Mesothelial cell of epicardium (in vitro differentiated cells): ENCODE measurements at places on chromosomes 5 and 9.

DNA sequence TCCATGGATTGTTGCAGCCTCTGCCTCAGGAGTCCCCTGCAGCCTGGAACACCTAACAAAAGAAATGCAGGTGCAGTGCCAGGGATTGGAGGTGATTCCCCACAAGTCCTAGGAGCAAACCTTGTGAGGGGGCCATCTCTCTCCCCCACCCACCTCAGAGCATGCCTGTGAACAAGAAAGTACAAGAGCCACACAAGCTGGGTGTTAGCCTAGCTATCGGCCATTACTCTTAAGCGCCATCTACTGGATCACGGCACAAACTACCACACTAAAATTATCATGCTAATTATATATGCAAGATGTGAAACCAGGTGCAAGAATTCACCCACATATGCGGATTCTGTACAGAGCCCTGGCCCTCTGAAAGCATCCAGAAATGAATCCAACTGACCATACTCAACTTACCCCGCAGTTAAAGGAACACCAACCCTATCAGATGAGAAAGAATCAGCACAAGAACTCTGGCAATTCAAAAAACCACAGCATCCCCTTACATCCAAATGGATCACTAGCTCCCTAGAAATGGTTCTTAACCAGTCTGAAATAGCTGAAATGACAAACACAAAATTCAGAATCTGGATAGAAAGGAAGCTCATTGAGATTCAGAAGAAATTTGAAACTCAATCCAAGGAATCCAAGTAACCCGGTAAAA, 16.5 kb upstream of the PRSS3 start:
- no peak for DNase-seq

GRCh38 chr5:4081466-4081865, 485.8 kb downstream of the IRX1 start:
- DNase-seq, result no peak

DNA sequence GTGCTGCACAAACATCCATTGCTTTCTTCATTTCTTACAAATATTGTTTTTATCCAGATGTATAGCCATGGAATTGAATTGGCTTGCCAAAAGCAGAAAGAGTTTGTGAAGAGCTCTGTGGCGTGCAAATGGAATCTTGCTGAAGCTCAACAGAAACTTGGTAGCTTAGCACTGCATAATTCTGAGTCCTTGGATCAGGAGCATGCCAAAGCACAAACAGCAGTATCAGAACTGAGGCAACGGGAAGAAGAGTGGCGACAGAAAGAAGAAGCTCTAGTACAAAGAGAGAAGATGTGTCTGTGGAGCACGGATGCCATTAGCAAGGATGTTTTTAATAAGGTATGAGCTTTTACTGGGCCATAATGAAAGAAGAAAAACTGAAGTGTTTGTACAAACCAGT, 5.5 kb downstream of the CDC37L1 start:
- no peak for DNase-seq

DNA sequence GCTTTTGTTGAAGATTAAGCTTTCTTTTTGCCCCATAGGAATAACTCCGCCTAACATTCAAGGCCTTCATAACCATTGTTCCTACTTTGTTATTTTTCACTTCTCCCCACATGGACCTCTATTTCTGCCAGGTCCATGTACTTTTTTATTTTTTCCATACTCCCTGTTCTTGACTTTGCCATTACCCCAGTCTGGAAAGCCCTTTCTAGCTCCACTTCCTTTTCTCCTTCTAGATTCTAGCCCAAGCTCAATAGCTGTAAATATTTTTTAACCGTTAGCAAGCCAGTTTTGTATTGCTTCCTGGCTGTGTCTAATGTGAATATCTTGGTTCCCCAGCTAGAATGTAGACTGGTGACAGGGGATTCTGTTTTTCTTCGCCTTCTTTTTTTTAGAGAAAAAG, 26.1 kb downstream of the NCBP1 start:
- DNase-seq, result no peak

GRCh38 chr9:72805238-72805637, 147.6 kb downstream of the ALDH1A1 start:
- no peak for DNase-seq

- no peak for DNase-seq
Measured at GRCh38 chr5:143086908-143087637, 316.4 kb downstream of the NR3C1 start.

DNA sequence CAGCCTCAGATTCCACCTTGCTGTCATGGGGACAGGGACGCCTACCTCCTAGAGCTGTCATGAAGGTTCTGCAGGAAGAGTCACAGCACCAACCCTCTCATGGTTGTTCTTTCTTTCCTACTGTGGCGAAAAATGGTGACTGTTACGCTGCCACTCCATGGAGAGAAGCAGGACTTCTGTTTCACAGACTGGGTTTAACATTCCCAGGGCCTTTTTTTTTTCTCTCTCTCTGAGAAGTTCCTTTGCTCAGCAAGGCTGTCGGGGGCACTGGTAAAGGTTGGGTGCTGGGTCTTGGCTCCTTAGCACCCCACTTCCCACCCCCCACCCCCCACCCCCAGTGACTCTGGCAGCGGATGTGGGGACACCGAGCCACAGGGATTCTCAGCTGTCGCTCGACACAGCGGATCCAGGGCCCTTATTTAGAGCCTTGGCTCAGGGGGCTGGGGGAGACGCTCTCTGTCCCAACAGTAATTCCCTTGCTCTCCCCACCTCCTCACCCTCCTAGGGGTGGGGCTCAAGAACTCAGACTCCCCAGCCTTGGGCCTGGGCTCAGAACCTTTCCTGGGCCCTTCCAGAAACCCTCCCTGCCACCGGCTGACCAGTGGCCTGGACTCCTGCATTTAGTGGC, 34.4 kb downstream of the DUSP1 start:
- DNase-seq, result no peak

DNA sequence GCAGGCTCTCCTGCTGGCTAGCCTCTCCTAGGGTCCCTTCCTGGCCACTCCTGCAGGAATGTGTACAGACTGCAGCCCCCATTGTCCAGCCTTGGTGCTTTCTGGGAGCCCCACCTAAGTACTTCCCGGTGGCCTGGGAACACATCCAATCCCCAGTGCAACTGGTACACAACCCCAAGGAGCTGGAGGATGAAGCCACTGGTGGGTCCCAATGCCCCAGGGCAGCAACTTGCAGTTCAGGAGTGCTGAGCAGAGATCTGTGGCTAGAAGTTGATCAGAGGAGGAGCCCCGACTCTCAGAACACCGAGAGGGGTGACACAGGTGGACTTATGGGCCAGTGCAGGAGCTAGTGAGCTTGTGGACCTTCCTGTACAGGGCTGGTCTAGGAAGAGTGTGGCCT, 1093.7 kb upstream of the ACO1 start:
- no peak for DNase-seq

- DNase-seq, result no peak
Measured at GRCh38 chr5:149267241-149267973, 4.3 kb upstream of the AFAP1L1 start.

DNA sequence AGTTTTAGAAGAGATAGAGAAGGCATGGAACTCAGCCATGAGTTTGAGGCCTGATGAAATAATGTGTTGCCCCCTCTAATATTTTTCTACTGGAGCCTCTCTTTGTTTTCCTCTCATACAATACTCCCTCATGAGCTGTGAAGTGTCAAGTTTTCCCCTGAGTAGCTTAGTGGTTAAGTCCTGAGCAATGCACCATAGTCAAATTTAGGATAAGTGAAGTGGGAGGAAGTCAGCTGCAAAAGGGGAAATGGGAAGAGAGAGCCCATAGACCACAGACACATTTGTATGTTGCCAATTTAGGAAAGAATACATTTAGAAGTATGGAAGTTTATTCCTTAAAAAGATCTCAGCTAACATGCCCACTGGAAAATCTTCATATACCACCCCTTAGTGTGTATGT, 171.5 kb upstream of the NREP start:
- DNase-seq, result no peak

DNA sequence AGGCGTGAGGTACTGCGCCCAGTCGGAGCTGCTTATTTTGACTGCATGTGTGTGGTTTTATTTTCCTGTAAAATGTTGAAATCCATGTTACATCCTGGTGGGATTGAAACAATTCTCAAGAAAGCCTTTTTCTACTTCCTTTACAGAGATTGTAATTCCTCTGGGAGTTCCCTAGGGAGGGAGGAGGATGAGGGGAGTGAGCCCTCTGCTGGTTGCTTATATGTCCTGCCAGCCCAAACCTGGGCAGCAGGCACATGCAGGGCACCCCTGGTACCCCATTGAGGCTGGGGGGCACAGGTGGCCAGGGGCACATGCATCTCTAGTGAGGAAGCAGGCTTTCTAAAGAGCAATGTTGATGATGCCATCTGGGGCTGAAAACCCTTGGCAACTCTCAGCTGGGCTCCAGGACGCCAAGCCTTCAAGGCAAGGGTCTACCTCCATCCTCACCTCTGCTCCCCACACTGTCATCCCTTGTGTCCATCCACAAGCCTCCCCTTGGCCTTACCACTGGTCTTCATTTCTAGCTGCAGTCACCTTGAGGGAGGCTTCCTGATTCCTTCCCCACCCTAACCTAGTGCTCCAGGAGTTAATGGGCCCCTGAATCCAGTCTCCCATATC, 84.7 kb upstream of the TNFSF8 start:
- peak; percentile 42 for DNase-seq

- DNase-seq, result no peak
Measured at GRCh38 chr5:160833806-160834205, 18.2 kb downstream of the ATP10B start.

- DNase-seq, result no peak
Measured at GRCh38 chr9:116475201-116475600, 211.9 kb upstream of the TRIM32 start.

DNA sequence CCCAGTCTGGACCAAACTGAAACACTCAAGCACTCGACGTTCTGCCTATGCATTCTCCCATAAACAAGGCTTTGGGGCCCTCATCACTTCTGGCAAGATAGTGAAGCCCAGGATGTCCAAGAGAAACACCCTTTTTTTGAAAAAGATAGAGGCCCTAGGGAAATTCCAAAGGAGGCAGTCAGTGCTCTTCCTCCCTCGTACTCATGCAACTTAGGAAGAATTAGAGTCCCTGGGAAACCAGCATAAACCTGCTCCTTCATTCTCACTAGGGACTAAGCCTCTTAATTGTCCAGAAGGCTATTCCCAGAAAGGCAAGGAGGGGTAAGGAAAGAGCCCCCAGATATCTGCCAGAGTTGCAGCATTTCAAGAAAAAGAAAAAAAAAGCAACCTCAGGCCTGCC, 7.8 kb upstream of the RUSC2 start:
- DNase-seq, result no peak

- DNase-seq, result no peak
Measured at GRCh38 chr9:34458959-34459340, 345 bp downstream of the DNAI1 start.

GRCh38 chr5:95723632-95724369, 7.3 kb upstream of the RHOBTB3 start:
- no peak for DNase-seq

DNA sequence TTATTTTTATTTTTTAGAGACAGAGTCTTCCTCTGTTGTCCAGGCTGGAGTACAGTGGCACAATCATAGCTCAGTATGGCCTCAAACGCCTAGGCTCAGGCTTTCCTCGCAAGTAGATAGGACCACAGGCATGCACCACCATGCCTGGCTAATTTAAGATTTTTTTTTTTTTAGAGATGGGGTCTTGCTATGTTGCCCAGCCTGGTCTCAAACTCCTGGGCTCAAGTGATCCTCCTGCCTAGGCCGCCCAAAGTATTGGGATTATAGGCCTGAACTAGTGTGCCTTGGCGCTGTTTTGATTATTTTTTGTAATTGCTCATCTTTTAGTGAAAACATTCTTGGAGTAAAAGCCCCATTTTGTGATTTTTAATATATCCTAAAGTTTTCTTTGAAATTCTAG, 5.4 kb downstream of the YTHDC2 start:
- no peak for DNase-seq

- DNase-seq, result no peak
Measured at GRCh38 chr9:97293207-97293721, 14.2 kb upstream of the CCDC180 start.

DNA sequence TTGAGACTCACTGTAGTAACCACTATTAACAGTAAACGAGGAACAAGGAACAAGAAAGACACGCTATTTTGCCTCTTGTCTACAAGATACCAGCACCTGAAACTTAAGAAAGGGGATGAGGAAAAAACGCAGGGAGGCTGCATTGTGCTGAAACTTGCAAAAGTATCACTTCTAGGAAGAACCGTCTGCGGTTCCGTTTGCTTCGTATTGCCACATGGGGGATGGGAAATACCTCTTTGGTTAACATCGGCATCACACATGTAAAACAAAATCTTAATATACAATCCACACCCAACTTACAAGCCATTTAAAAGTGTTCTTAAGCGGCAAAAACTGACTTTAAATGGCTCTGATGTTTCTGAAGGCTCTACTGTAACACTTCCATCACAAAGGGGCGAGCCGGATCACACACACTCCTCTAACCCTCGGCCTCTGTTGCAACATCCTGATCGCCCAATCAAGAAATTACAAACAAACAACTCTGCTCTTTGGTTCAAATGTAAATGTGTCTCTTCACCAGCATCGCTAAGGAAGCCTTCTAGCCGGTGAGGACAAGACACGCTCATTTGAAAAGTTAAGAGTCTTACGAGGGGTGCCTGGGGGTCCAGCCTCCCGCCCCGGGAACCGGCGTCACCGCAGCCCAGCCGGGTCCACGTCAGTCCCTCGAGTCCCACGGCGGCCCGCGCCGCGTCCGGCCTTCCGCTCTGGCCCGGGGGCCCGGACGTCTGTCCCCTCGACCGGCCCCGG, 621 bp downstream of the SEC16A start:
- DNase-seq, result peak; percentile 50

DNA sequence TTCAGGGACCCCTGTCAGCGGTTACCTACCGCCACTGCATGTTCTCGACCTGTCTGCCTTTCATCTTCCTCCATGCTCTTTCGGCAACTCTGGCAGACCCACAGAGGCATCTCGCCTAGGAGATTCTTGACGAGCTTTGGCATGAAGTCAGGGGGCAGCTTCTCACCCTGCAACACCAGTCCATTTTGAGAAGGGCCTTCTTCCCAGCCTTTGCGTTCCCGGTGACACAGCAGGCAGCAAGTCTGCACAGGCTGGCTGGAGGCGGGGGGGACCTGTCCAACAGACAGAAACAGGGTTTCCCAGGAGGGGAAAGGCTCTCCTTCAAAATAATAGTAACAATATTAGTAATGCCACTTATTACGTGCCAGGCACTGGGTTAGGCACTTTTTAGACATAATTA, 15.5 kb downstream of the FAM193B start:
- no peak for DNase-seq
